ENCODE measurements at places on chromosomes 5 and 9. TPM values are rescaled to one million over a fixed set of nuclear protein-coding genes. Genes with fewer than 3 reads are reported as not detected.
A peak's percentile ranks its signal among the peaks of the same experiment; 100 is the strongest.

- no peak for DNase-seq
Measured at GRCh38 chr9:134432471-134432870, 106.2 kb downstream of the RXRA start.

DNA sequence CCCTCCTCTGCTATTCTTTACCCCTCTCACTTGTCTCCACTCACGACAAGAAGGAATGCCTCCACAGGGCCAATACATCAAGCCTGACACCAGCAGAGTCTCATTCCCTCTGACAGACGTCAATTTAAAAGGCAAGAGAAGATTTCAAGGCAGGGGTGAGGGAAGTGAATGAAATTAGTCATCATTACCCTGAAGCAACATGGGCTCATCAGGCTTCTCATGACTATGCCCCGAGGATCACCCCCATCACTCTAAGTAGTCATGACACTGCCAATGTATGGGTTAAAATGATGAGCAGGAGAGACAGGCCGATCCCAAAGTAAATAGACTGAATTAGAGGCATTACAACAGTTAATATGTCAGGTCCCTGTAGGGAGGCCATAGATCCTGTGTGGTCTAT, 504.4 kb downstream of the TLE4 start:
- DNase-seq = no peak

DNA sequence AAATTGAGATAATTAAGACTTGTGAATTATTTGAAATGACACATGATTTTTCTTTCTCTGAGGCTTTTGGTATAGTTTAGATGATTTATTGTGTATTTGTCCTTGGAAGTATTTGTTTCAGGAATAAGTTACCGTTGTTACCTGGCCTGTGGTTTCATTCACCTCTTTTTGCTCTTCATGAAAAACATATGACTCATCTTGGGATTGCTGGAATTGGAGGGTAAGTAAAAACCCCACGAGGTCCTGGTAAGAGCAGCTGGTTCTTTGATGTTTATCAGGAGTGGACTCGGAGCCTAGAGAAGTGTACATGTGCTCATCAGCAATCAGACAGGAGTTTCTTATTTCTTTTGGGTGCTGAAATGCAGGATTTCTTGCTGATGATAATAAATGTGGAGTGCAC, 275.3 kb downstream of the PSAT1 start:
- DNase-seq = no peak

DNA sequence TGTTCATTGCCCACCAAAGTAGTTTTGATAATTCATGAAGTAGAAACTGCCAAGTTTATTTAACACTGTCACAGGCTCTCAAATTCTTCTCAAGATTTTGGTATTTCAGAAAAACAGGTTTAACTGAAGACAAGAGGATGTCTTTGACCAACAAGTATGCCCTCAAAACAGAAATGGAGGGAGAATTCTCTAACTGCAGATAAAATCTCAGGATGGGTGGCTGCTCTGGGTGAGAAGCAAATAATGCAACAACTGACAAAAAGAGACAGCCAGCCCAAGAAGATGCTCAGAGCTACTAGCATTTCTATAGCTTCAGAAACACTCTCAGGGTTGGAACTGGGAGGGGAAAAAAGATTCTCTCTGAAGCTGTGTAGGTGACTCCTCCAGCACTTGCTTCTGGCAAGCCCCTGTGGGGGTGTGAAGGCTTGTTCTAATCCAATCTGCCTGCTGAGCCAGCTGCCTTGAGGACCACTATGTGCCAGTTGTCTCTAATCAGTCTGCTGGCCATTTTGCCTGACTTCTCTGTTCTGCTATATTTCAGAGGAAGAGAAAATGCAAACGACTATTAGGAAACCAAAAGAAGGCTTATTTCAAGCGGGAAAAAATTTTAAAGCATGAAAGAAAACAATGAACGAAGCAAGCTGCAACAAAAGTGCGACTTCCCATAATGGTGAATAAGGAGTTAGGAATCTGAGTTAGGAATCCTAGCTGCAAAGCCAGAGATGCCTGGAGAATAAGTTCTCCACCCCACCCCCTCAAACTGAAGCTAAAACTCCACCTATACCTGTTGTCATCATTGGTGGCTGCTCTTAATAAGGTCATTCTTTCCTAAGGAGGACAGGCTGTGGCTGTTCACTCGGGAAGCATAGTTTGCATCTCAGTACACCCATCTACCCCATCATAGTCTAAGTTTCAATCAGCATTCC, 147.5 kb downstream of the GNAQ start:
- no peak for DNase-seq

DNA sequence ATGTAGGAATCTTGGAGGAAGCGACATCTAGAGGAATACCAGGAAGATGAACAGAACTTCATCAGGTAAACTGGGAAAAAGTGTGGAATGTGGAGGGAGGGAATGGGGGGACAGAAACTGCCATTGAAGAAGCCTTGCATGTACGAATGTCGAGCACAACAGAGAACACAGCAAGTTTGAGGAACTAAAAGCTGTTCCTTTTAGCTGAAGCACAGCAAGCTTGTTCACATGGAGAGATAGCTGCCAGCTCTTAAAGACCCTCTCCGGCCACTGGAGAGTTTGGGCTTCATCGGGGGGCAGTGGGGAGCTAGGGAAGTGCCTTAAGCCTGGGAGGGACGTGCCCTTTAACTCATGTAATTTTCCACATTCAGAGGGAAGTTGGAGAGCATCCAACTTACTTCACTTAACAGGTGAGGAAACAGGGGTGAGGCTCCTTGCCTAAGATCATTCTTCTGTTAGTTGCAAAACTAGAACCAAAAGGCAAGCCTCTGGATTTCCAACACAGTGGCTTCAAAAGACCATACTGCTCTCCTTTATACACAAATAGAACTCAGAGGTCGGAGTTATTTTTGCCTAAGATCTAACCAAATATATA, 2.3 kb upstream of the CYFIP2 start:
- no peak for DNase-seq

DNA sequence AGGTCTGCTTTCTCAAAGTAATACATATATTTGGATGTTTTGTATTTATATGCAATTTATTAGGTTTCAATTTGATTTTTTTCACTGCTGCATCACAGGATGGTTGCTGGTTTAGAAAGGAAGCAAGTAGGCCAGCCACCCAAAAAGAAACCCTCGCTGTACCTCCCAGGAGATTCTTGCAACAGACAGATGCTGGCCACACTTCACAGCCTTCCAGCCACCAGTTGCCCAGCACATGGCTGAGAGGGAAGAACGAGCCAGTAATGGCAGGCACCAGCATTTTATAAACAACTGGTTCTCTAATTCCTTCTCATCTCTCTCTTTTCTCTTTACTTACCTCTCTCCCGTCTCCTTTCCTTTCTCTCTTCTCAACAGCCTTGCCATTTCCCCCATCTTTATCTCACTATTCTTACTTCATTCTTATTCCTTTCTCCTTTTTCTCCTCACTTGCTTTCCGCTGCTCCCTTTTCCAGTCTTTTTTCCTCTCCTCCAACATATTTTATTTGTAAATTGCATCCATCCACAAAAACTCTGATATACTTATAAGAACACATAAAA, 38.9 kb downstream of the EFNA5 start:
- DNase-seq = no peak

- no peak for DNase-seq
Measured at GRCh38 chr5:69007163-69007562, 86.7 kb upstream of the SLC30A5 start.

DNA sequence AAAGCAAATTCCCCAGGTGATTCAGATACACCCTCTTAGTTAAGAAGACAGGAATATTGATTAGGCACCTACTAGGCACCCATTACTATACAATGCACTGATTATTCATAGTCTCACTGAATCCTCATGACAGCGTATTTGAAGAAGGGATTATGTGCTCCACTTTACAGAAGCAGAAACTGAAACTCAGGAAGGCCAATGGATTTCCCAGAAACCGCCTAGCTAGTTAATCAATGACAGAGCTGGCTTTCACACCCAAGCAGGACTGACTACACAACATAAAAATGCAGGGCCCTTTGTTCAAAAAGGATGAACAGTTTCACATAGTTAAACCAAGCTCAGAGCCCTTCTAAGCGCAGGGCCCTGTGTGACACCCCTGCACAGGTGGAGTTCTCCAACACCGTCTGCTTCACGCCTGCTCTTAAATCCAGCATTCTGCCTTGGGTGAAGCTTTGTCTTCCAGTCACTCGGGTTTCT, 117.3 kb downstream of the TTLL11 start:
- DNase-seq = peak; percentile 37

- DNase-seq = no peak
Measured at GRCh38 chr5:181258576-181258975, 2.4 kb downstream of the TRIM52 start.

DNA sequence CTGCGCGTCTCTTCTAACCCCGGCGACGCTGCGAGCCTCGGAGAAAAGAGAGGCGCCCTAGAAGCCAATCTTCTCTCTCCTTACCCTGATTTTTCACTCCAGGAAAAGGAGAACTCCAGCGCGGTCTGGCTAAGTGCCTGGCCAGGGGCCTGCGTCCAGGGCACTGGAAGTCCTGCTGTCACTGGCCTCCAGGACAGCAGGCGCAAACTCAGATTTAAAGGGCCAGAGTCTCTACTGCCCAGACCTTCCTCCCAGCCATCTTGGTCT, 553 bp upstream of the FOXB2 start:
- DNase-seq = no peak

DNA sequence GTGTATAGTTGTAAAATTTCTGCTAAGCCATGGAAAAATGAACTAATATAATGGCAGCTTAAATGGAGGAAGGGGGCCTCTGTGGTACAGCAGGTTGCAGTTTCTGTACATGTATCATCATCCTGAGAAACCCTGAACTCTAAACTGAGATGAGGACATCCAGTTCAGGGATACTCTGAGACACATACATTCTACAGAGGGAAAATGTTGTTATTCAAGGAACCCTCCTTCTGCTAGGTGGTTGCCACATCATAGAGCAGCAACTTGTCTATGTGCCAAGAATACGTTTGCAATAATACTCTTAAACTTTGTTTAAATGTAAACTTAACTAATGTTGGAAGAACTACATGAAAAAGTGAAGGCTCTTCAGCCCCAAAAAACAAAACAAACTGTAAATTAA, 1310.8 kb upstream of the WWC1 start:
- DNase-seq = no peak

DNA sequence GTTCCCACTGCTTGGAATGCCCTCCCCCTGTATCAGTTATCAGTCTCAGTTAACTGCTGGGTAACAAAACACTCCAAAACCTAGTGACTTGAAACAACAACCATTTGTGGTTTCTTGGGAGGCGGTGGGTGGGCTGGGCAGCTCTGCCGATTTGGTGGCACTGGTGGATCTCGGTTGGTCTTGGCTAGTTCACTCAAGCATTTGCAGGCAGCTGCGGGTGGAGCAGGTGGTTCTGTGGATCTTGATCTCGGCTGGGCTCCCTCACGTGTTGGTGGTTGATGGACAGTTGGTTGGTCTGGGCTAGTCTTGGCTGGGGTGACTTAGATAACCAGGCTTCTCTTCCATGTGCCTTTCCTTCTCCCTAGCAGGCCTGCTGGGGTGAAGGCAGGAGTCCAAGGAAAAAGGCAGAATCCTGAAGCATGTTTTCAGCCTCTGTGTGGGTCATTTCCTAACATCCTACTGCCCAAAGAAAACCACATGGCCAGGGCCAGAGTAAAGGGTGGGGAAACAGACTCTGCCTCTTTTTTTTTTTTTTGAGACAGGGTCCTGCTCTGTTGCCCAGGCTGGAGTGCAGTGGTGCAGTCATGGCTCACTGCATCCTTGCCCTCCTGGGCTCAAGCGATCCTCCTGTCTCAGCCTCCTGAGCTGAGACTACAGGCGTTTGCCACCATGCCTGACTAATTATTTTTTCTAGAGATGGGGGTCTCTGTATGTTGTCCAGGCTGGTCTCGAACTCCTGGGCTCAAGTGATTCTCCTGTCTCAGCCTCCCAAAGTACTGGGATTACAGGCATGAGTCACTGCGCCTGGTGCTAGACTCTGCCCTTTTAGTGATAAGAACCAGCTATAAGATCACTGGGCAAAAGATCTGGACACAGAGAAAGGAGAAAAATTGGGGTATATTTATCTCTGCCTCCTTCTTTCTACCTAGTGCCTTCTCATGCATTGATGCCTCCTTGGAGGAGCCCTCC, 183.7 kb downstream of the RGS3 start:
- DNase-seq = no peak

CHSY3 gene
- total RNA-seq = 0.73 TPM

SEC24A gene
- total RNA-seq = 30.4 TPM

GPX8 gene
- total RNA-seq = 8.6 TPM
